ENCODE measurements at places on chromosomes 2 and 18.
A peak's percentile ranks its signal among the peaks of the same experiment; 100 is the strongest.

GRCh38 chr2:21552981-21553380 is 429.2 kb downstream of the TDRD15 start:
- DNase-seq: no peak

GRCh38 chr2:46275995-46276394 is 21.2 kb upstream of the EPAS1 start:
- DNase-seq: no peak

DNA sequence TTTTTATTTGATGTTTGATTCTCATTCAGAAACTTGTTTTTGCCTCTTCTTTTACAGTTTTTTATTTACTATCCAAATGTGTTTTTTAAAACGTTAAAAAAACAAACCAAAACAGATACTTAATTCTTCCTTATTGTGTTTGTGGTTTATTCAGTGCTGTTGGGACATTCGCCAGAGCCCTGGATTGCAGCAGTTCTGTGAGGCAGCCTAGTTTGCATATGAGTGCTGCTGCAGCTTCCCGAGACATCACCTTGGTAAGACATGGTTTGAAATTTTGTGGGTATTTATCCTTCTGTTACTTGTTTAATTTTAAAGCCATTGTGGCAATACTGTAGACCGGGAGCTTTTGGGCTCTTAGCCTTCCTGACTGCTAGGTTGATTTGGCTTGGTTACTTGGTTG is 91.2 kb downstream of the MTA3 start:
- DNase-seq: no peak

- DNase-seq: no peak
Observed at GRCh38 chr2:95287336-95287735, 9.8 kb upstream of the KCNIP3 start.

- DNase-seq: no peak
Observed at GRCh38 chr2:238425979-238426567, 654 bp upstream of the ASB1 start.

GRCh38 chr18:58669731-58670378 is 1.4 kb upstream of the MALT1 start:
- no peak for DNase-seq

DNA sequence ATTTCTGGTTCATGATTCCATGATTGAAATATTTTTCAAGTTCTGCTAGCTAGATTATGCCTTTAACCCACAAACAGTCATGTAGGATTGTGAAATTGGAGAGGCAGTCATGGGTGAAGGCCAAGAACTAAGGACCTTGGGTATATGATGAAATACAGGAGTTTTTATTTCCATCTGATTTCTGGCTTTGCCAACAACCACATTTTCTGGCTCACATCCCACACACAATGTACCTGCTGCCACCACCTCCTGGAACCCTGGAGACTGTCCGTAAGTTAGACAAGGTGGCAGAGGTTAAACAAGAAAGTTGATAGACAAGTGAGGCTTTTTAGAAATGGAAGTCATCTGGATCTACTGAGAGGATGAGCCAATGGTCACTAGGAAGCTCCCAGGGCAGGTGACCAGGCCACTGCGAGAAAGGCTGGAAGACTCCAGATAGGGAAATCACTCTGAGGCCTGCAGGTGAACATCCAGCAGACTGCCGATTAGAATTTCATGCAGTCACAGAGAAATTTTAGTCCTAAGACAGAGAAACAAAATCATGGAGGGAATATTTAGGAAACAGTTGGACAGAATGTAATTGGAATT is 402.0 kb downstream of the ALK start:
- no peak for DNase-seq

DNA sequence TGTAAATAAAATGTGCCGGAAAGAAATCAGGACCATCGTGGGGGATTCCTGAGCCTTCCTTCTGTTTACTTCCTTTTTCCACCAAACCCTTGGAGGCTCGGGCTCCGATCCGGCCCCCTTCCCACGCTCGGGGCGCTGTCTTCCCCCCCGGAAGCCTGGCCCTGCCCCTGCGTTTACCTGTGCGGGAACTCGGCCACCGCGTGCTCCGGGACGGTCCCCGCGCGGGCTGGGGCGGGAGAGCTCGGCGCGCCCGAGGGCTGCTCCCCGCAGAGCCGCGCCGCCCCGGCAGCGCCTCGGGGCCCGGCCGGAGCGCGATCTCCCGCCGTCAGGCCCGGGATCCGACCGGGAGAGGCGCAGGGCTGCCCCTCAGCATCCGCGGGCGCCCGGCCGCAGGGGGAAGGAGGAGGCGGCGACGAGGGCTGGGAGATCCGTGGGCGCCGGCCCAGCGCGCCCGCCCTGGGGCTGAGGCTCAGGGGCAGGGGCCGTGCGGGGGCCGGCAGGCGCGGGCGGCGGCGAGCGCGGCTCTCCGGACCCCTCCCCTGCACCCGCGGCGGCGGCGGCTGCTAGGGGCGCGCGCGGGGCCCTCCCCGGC is 435 bp downstream of the ADCY3 start:
- DNase-seq: no peak

DNA sequence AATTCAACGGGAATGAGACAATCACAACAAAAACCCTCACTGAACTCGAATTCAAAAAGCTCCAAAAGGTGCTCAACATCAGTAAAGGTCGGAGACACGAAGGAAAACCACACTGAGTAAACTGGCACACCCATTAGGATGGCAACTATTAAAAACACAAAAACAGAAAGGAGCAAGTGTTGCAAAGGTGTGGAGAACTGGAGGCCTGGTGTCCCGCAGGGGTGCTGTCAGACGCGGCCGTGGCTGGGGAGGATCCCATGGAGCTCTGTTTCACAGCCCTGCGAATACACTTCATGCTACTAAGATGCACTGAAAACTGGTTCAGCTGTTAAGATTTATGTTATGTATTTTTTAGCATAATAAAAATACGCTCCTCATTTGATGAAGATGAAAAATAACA is 730.6 kb downstream of the GALR1 start:
- DNase-seq: no peak

GRCh38 chr2:74367789-74368188 is 12.3 kb downstream of the DCTN1 start:
- no peak for DNase-seq

GRCh38 chr2:189285962-189286645 is 106.5 kb upstream of the COL5A2 start:
- no peak for DNase-seq

GRCh38 chr2:126637386-126637785 is 18.6 kb upstream of the GYPC start:
- DNase-seq: no peak

- no peak for DNase-seq
Observed at GRCh38 chr18:24208270-24209035, 69.6 kb downstream of the CABYR start.

GRCh38 chr2:127061375-127062273 is 45.3 kb downstream of the BIN1 start:
- no peak for DNase-seq

DNA sequence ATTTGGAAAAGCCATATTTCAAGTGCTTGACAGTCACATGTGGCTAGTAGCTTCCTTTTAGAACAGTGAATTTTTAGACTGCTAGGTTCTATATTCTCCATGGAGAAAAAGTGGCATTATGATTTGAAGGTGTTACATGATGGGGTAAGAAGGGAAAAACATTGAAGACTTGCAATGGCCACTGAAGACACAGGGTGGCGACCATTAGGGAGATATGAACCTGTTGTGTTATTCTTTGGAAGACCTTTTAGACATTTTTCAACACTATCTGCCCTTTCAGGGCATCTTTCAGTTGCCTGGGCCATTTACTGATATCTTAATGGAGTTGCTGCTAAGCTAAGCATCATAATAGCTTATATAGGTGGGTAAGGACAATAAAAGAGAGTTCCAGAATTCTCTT is 1387.2 kb downstream of the SUCLG1 start:
- DNase-seq: no peak

GRCh38 chr2:131023758-131024157 is 69.5 kb downstream of the FAM168B start:
- no peak for DNase-seq

DNA sequence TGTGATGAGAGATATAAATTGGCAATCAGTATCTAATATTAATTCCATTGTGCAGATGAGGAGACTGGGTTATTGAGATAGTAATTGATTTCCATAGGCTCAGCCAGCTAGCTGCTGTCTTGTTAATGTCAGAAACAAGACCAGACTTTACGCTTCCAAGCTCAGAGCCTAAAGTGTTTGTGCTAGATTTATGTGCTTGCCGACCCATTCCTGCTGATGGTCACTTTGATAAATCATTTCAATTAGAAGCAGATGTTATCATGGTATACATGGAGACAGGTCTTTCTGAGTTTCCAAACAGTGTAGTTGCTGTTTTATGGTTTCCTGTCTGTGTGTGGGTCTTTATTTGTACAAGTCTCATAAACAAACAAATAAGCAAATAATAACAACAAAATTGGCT is 92.8 kb downstream of the AQP4 start:
- DNase-seq: no peak

DNA sequence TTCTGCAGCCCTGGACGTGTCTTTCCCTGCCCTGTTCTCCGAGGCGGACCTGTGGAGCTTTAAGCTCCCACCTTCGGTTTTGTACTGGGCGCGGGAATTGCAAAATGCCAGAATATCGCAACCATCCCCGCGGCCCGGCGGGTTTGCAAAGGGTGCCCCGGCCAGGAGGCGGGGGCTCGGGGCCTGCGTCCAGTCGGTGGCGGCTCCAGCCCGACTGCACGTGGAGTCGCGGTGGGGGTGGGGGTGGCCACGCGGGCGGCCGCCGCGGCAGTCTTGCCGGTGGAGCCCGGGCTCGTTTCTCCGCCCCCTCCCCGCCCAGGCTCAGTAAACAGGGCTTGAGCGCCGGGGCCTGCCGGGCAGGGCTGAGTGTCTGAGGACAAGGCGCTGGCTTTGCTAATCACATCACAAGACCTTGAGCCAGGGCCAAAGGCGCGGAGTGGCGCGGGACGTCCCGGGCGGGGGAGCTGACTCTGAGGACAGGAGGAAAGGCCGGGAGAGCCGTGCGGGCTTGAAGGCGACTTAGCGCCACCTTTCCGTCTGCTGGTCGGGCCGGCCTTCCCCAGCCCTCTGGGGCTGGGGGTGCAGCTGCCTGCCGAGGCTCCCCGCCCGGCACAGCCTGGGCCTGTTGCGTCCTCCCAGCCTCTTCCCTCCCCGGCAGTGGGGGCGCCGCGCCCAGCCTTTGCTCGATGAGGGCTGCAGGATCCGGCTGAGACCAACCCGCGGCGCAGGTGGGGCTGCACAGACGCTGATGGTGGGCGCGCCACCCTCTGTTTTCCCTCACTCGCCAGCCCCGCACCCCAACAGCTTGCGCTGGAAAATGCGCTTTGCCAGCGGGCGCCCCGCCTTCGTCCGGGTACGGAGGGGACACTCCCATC is 786 bp upstream of the ZFP36L2 start:
- DNase-seq: peak; percentile 39

DNA sequence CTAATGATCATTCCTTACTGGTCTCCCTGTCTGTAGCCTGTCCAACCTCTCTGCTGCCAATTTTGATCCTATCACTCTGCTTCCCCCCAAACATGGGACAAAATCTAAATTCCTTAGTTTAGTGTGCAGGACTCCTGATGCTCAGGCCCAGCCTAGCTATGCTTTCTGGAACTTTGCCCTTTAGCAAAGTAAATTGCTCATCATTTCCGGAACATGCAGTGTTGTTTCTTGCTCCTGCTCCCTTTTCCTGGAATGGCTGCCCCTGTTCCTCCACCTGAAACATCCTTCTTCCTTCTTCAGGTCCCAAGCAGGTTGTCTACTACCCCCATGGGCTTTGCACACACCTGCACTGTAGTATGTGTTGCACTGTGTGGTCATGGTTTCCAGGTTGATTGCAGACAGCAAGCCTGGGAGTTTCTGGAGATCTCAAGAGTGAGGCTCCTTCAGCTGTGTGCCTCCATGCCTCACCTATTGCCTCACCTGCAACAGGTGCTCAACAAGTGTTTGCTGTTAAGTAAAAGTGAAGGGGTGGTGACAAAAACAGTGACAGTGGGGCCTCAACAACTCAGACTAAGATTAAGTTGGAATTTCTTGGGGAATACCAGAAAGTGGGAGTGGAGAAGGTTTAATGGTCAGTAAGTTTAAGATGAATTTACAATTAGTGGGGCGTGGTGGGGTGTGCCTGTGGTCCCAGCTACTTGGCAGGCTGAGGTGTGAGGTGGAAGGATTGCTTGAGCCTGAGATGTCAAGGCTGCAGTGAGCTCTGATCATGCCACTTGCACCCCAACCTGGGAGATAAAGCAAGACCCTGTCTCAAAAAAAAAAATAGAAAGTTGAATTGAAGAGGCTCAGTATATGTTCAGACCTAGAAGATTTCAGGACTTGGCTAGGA is 120.0 kb downstream of the DNAH6 start:
- DNase-seq: no peak

GRCh38 chr2:152443771-152444170 is 108.8 kb downstream of the FMNL2 start:
- no peak for DNase-seq

DNA sequence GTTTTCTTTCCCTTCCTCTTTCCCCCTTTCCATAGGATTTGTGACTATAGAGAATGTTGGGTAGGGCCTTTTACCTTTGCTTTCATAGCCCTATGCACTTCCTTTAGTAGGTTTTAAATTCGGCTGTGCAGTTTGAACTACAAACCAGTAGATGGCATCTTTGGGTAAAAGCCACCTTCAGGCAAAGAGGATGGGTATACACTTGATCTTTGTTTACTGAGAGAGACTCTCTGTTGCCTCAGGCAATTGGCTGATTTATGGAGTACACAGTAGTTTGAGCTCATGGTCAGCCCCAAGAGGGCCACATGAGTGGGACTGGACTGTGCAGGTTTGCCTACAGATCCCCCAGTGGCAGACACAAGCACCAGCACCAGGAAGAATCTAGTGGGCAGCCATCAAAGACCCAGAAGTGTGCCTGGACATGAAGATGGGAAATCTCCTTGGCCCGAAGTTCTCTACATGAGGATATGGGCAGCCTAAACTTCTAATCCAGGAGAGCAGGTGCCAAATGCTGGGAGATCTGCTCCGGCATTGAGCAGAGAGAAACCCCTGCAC is 1304.3 kb upstream of the DDX18 start:
- no peak for DNase-seq

DNA sequence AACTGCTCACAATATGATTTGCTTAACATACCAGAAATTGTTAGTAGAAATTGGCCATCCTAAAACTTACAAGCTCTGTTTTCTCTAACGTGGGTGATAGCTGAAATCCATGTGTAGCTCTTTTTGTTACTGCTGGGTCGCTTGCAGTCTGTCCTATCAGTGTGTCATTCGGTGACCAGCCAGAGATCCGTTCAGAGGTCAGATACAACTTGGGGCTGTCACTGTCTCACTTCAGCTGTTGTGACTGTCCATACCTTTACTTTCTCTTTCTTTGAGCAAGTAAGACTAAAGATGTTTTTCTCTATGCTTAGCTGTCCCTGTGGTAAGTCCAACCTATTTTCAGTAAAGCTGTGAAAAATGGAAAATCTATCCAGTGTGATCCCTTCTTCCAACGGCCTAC is 282.9 kb upstream of the KCNH7 start:
- no peak for DNase-seq

- DNase-seq: no peak
Observed at GRCh38 chr2:209426432-209426831, 2.6 kb downstream of the MAP2 start.

- DNase-seq: no peak
Observed at GRCh38 chr18:43405097-43405496, 127.8 kb upstream of the SYT4 start.

- DNase-seq: no peak
Observed at GRCh38 chr18:40420675-40421074, 1534.4 kb upstream of the PIK3C3 start.

All from stimulated activated CD4-positive, alpha-beta T cell treated with anti-CD3 and anti-CD28 coated beads, Interleukin-1b, Interleukin-23, amount 100 ng/mL, for 1 hour (primary cell).